ENCODE measurements at places on chromosomes 1 and 21.

- no peak for DNase-seq
Observed at GRCh38 chr1:153058154-153058553, 842 bp upstream of the SPRR2A start.

GRCh38 chr1:40936931-40937339 lies 42.6 kb upstream of the CTPS1 start:
- DNase-seq = no peak

- no peak for DNase-seq
Observed at GRCh38 chr21:16777041-16777720, 735.7 kb upstream of the CXADR start.

- no peak for DNase-seq
Observed at GRCh38 chr1:3000214-3000613, 21.1 kb upstream of the ACTRT2 start.

- DNase-seq = no peak
Observed at GRCh38 chr1:160148121-160148520, 3.3 kb upstream of the ATP1A4 start.

- no peak for DNase-seq
Observed at GRCh38 chr21:37670883-37671282, 245.4 kb downstream of the KCNJ6 start.

DNA sequence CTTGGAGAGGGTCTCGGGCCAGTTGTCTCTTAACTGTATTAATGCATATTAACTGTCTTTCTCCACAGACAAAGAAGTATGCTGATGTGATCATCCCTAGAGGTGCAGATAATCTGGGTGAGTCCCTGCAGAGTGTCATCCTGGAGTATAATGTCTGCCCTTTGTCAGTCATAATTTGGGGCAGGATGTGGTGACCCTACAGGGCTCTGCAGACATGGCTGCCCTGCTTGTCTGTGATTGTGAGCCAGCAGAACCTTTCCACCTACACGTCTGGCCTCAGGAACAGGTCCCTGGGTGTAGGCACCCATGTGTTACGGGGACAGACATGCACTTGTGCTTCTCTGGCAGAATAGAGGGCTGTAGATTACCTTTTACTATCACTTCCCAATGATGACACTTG lies 78.4 kb downstream of the UCK2 start:
- DNase-seq = no peak

DNA sequence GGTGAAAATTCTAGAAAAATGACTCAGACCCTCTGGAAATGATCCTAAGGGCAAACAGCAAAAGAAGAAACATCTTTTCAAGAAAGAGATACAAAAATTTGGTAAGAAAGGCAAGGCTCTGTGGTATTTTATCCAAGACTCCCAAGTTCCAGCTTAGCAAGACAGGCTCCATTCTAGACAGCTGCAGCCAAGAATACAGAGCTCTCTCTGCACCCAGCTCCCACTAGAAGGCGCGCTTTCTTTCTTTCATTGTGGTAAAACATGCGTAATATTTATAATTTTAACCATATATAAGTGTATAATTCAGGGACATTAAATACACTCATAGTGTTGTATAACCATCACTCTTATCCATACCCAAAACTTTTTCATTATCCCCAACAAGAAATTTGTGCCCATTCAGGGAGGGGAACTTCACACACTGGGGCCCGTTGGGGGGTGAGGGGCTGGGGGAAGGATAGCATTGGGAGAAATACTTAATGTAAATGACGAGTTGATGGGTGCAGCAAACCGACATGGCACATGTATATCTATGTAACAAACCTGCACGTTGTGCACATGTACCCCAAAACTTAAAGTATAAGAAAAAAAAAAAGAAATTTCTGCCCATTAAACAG lies 2.2 kb upstream of the HFM1 start:
- DNase-seq = no peak

Measured in 8988T (cell line).